ENCODE measurements at places on chromosomes 12 and 14. TPM values are rescaled to one million over a fixed set of nuclear protein-coding genes. Genes with fewer than 3 reads are reported as not detected.
A peak's percentile ranks its signal among the peaks of the same experiment; 100 is the strongest.

- no peak overlapping the region for H3K27ac ChIP-seq
- H3K36me3 ChIP-seq: no peaks in the 10 kb centered on the region
- peaks cover 32% of the 10 kb centered on the region for H3K4me1 ChIP-seq
- H3K4me3 ChIP-seq: no peak overlapping the region
- H3K27me3 ChIP-seq: no peaks in the 10 kb centered on the region
Measured at GRCh38 chr12:62273724-62274380, 13.6 kb downstream of the USP15 start.

- DNase-seq: no peak
- peaks cover 8% of the 10 kb centered on the region for H3K27me3 ChIP-seq
- no peak overlapping the region for H3K27ac ChIP-seq
- no peak overlapping the region for H3K4me3 ChIP-seq
- H3K36me3 ChIP-seq: no peaks in the 10 kb centered on the region
- H3K4me1 ChIP-seq: no peaks in the 10 kb centered on the region
Measured at GRCh38 chr14:106879241-106879640, 1352.9 kb downstream of the TMEM121 start.

Gene SERPINA1
- total RNA-seq: 7.2 TPM

- DNase-seq: no peak
- H3K4me1 ChIP-seq: no peaks in the 10 kb centered on the region
- H3K36me3 ChIP-seq: no peaks in the 10 kb centered on the region
- H3K27me3 ChIP-seq: no peaks in the 10 kb centered on the region
Measured at GRCh38 chr14:60171690-60172089, 6.5 kb upstream of the DHRS7 start.

DNA sequence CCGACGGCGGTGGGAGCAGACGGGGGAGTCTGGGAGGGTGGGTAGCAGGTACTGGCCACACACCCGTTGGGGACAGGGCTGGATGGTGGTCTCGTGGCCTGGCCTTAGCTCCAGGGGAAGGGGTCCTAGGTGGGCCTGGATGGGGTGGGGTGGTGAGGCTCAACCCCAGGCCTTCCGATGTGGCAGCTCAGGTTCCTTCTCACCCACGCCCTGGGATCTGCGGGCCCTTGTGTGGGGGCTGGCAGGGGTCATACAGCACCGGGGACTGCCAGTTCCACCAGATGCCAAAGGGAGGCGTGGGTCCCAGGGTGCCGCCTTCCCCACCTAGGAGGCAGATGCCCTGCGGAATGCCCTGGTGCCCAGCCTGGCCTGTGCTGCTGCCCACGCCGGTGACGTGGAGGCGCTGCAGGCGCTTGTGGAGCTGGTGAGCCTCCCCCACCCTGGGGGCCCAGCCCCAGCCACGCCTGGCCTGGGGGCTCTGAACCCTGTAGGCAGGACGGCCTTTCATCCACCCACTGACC lies 21.0 kb downstream of the ASPG start:
- no peak overlapping the region for H3K4me3 ChIP-seq
- H3K27ac ChIP-seq: peak overlapping the region; percentile 81
- DNase-seq: peak; percentile 65
- peaks cover 85% of the 10 kb centered on the region for H3K4me1 ChIP-seq

- H3K27ac ChIP-seq: no peak overlapping the region
- no peak for DNase-seq
- H3K4me3 ChIP-seq: no peak overlapping the region
- no peaks in the 10 kb centered on the region for H3K4me1 ChIP-seq
- no peaks in the 10 kb centered on the region for H3K27me3 ChIP-seq
Measured at GRCh38 chr12:98110536-98110935, 404.9 kb upstream of the TMPO start.

GRCh38 chr14:87628129-87628528 lies 364.9 kb downstream of the GALC start:
- peaks cover 26% of the 10 kb centered on the region for H3K4me1 ChIP-seq
- H3K27ac ChIP-seq: no peak overlapping the region
- H3K4me3 ChIP-seq: no peak overlapping the region
- no peaks in the 10 kb centered on the region for H3K27me3 ChIP-seq
- H3K36me3 ChIP-seq: no peaks in the 10 kb centered on the region
- no peak for DNase-seq

Gene SIX6
- not detected for total RNA-seq

Gene SLC25A29
- 88.1 TPM for total RNA-seq

GRCh38 chr14:106309423-106309822 lies 783.0 kb downstream of the TMEM121 start:
- no peak overlapping the region for H3K4me3 ChIP-seq
- H3K4me1 ChIP-seq: no peaks in the 10 kb centered on the region
- no peak overlapping the region for H3K27ac ChIP-seq
- no peaks in the 10 kb centered on the region for H3K36me3 ChIP-seq
- H3K27me3 ChIP-seq: peaks cover 8% of the 10 kb centered on the region

Gene DNAI7
- total RNA-seq: 3.0 TPM

Gene MTHFD1
- 42.0 TPM for total RNA-seq

Gene SMCO3
- total RNA-seq: not detected

Gene ZDHHC22
- not detected for total RNA-seq

GRCh38 chr14:91417983-91418386 lies 365 bp upstream of the CCDC88C start:
- peak overlapping the region; percentile 65 for H3K4me3 ChIP-seq
- no peaks in the 10 kb centered on the region for H3K36me3 ChIP-seq
- no peaks in the 10 kb centered on the region for H3K27me3 ChIP-seq
